Stimulated activated CD8-positive, alpha-beta memory T cell treated with anti-CD3 and anti-CD28 coated beads, Interleukin-7, amount 100 ng/mL, for 1 hour (primary cell): ENCODE measurements at places on chromosomes 11 and 22.

- DNase-seq, result no peak
Observed at GRCh38 chr11:33941637-33942160, 49.8 kb upstream of the LMO2 start.

GRCh38 chr11:16287630-16288280, 68.6 kb downstream of the SOX6 start:
- DNase-seq, result no peak

DNA sequence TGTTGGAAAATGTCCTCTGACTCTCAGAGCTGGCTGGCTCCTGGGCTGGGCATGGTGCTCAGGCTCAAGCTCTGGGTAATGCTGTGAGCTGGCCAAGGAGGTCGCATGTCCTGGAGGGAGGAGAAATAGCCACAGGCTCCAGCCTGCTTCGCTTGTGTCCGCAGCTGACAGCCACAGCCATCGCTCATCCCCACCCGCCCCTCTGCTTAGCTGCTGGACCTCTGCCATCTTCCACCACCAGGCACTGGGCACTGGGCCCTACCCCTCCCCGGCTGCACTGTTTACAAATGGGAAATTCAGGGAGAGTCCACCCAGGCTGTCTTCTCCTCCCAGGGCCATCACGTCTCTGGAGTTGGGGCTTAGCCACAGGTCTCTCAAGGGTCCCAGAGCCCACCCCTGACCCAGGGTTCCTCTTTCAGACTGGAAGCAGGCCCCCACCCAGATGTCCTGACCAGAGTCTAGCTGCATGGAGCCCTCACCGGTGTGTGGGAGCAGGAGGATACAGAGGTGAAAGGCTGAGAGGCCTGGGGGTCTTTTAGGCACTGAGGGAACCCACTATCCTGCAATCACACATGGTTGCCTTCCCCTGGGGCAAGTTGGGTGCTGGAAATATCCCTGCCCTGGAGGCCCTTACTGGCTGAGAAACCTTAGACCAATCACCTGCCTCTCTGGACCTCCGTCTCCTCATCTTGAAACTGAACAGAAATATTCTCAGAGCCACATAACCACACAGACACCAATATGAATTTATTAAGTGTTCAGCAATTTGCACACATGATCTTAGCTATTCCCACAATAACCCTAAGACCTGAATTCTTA, 62.7 kb downstream of the CD82 start:
- no peak for DNase-seq

- DNase-seq, result no peak
Observed at GRCh38 chr11:44277196-44278090, 32.5 kb downstream of the ALX4 start.

DNA sequence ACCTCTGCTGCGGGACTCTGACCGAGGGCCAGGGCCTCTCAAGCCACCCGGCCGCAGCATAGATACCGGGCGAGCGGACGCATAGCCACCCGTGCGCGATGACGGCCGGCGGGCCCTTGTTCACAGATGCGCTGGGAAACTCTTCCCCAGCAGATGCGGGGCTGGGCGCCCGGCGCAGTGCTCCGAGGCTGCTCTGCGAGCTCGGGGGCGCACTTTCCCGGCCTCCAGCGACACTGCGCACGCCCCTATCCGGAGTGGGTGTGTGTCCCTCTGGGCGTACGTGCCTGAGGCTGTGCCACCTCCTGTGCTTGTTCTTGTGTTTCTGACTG, 104.7 kb upstream of the E2F8 start:
- no peak for DNase-seq

- no peak for DNase-seq
Observed at GRCh38 chr11:27397624-27398399, 34.8 kb upstream of the CCDC34 start.

- DNase-seq, result no peak
Observed at GRCh38 chr11:126483621-126484195, 128.2 kb downstream of the ST3GAL4 start.

- DNase-seq, result peak; percentile 71
Observed at GRCh38 chr11:66267379-66268243, 828 bp upstream of the RAB1B start.

- no peak for DNase-seq
Observed at GRCh38 chr11:122334546-122335339, 218.7 kb upstream of the BLID start.
